ENCODE measurements at places on chromosomes 16 and 17.

- no peak for DNase-seq
These were observed 22.2 kb upstream of the ADCY7 start for GRCh38 chr16:50244140-50244503.

- no peak for DNase-seq
These were observed 818 bp upstream of the CBX8 start for GRCh38 chr17:79797492-79798298.

- DNase-seq, result no peak
These were observed 47.1 kb upstream of the CIBAR2 start for GRCh38 chr16:85159179-85159980.

DNA sequence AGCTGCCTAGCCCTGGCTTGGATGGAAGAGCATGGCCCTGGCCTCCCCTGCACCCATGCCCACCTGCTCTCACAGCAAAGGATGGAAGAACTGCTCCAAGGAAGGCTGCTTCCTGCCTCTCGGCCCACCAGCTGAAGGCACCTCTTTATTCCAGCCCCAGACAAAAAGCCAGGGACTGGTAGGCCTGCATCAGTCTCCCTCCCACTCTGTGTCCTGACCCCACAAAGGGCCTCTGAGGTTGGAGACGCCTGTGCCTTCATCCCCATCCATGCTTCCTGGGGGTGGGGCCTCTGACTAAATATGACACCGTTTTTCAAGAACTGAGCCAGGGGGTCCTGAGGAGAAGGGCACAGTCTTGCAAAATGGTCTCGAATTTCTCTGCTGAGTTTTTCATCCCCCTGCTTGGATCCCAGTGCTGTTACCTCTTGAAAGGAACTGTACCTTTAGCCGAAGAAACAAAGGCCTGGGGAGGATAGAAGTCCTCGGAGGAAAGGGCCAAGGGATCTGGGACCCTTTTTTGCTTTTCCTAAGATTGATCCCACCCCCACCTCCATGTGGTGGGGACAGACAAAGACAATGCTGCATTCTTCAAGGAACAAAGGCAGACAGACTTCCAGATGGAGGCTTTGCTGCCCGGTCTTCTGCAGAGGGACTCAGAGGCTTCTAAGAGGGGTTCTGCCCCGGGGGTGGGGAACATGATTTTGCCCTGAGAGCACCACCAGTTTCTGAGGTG, 5.2 kb downstream of the C17orf50 start:
- DNase-seq, result no peak

DNA sequence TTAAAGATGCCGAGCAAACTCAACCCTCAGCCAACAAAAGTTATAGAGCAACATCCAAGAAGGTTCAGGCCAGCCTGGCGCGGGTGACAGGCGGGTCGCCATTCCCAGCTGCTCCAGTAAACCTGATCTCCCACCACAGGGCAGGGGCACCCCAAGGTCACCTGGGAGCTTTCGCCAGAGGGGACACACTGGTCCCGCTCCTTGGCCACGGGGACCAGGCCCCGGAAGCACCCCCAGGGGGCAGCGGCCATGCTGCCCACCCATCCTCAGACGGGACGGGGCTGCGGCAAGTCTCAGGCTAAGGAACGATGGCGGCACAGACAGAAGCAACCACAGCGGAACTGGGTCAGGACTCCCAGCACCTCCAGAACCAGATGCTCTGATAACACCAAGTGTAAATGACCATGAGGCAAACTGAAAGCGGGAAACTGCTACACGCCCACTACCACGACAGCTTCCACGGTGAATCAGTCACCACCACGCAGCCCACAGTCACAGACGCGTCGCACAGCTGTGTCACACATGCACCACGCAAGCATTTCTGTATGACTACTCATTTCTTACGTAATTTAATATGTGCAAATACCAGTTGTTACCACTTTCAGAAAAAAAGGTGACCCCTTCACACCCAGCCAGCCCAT, 14.1 kb upstream of the CCDC154 start:
- no peak for DNase-seq

DNA sequence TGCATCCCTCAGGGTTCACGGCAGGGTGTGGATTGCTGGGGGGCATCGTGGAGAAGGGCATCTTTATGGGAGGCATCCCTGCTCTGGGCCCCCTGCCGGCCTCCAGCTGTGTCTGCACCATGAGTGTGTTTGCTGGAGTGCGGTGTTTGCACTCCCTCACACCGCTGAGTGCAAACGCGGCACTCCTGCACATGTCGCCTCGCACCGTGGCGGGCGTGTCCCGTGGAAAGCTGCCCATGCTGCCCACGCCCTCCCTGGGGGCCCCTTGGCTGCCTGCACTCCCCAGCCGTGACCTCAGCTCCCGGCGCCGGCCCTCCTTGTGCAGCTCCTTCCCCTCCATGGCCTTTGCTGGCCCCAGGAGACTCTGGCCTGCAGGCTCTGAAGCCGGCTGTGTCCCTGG, 74.6 kb upstream of the ZNF750 start:
- no peak for DNase-seq

DNA sequence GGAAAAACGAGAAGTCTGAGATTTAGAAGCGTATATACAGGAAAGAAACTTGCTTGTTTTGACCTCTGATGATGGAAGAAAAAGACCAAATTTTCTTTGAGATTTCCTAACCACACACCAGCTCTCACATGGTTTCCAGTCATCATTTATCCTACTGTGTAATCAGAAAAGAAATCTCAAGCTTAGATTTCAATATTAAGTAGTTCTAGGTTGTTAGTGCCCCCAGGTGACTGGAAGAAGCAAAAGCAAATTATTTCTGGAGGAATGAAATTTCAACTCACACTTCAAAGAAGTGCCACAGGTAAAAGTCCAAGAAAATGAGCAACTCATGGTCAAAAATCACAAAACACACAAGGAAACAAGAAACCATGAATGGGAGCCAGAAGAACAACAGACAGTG, 51.8 kb upstream of the KDM6B start:
- no peak for DNase-seq

DNA sequence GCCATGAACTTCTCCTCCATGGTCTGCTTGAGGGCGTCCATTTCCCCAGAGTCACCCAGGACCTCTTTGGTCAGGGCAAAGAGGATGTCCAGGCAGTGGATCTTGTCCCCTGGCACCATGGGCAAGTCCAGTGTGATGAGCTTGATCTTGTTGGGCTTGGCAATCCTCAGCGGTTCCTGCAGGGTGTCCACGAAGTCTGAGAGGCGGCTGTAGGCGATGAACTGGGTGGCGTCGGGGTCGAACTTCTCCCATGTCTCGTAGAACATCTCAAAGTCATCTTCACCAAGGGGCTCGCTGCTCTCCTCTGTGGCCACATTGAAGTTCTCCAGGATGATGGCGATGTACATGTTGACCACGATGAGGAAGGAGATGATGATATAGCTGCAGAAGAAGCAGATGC, 9.0 kb upstream of the CD79B start:
- no peak for DNase-seq

GRCh38 chr17:9363440-9364350, 211.9 kb downstream of the STX8 start:
- no peak for DNase-seq

DNA sequence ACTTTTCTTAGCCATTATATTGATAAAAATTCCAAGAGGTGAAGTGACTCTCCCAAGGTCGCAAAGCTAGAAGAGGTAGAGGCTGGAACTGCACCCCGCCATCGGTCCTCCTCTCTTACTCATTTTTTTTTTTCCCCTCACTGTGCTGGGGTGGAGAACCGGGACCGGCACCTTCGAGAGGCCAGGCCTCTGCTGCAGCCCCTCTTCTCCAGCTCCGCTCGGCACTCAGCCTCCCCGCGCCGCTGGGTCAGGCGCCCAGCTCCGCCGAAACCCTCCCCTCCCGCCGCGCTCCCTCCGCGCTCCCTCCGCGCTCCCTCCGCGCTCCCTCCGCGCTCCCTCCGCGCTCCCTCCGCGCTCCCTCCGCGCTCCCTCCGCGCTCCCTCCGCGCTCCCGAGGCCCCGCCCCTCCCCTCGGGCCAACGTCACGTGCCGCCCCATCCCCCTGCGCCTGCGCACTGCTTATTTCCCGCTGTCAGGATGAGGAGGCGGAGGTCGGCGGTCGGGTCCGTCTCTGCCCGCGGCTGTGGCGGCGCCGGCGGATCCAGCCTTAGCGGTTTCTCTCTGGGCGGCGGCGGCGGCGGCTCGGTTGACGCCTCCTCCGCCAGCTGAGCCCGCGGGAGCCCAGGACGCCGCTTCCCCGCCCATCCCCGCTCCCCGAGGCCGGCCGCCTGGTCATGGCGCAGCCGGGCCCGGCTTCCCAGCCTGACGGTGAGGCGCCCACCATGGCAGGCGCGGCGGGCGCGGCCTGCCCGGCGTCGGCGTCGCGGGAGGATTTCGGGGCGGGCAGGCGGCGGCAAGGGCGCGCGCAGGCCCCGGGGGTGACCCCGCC, at the start of gene RABEP1:
RABEP1 (plus strand) TSS at position 471 of the 828 bp plus-strand sequence; CDS start at position 674, 203 bp downstream.
- DNase-seq, result peak; percentile 85

All from tibial nerve (tissue), 4 donors.